ENCODE measurements at places on chromosomes 4 and X. TPM values are rescaled to one million over a fixed set of nuclear protein-coding genes. Genes with fewer than 3 reads are reported as not detected.
A peak's percentile ranks its signal among the peaks of the same experiment; 100 is the strongest.

GRCh38 chr4:122702939-122703338, 29.6 kb upstream of the BBS12 start:
- no peak for DNase-seq

GRCh38 chr4:3107691-3108121, 33.2 kb downstream of the HTT start:
- no peak for DNase-seq

DNA sequence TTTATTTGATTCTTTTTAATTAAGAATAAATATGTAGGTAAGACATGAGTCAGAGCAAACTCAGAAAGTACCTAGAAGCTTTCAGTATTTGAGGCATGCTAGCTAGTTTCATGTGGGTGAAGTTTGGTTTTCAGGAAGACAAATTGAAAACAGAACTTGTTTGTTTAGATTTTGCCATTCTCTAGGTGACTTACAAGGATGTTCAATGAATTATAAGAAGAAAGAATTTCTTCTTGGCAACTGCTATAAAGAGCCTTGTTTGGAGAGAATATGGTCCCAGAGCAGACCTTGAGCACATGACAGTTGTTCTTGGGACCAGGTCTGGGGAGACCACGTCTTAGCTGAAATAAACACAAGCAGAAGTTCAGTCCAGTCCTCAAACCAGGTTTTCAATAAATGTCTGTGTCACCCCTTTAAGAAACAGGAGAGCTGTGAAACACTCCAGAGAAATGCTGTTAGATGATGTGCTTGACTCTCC, 38.0 kb upstream of the IL21 start:
- DNase-seq = no peak

- no peak for DNase-seq
These were observed 5.6 kb downstream of the GPR78 start for GRCh38 chr4:8585721-8586212.

GRCh38 chrX:154135458-154136229, 8.4 kb upstream of the OPN1LW start:
- no peak for DNase-seq

- DNase-seq = no peak
These were observed 213.7 kb downstream of the FSTL5 start for GRCh38 chr4:161949946-161950725.

- no peak for DNase-seq
These were observed 180.5 kb downstream of the KLHL13 start for GRCh38 chrX:117936118-117936517.

DNA sequence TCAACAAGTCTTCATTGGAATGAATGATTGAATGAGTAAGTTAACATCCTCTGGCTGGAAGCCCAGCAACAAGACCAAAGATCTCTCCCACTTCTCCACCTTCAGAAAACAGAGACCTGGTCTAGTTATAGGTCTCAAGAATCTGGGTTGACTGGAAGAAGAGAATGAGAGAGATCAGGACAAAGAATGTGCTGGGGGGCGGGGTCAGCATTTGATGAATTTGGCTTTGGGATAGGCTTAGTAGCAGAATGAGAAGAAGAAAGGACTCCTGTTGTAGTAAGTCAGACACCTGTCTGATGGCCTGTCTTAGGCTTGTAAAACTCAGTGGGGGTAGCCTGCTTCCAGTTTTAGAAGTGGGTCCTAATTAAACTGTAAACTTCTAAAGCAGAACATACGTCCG, 51.0 kb downstream of the TRIM2 start:
- DNase-seq = no peak

- no peak for DNase-seq
These were observed 292.6 kb downstream of the FBXO8 start for GRCh38 chr4:173990869-173991210.

DNA sequence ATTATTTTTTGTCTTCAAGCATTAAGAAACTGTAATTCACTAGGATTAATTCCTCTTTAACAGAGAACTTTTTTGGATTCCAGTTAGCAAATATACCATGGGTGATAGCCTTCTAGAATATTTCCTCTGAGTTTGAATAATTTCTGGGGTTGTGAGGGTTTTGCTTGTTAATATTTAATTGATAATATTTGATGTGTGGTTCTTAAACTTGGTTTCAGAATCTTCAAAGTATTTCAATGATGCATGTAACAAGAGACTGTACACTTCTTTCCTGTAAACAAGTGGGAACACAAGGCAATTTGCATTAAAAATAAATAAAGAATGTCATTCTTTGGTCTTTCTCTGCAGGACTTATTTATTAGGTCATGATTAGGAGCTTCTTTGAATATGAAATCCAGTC, 9.5 kb upstream of the C4orf51 start:
- DNase-seq = no peak

DNA sequence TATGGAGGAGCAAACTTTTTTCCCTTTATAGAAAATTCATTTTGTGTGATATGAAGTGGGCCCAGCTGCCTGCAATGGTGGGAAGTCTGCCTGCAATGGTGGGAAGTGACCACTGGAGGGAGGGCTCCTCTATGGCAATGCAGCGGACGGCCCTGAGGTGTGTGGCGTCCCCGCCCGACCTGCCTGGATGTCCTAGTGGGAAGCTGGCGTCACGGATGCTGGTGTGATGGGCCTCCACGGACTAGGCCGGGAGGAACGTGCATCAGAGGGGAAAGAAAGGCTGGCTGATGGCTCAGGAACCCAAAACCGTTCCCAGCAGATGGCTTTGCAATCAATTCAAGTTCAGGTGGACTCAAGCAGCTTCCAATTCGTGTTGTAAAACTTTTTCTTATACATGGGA, 177.9 kb downstream of the AFAP1 start:
- peak; percentile 57 for DNase-seq

The PCDH18 gene
- not detected for polyA plus RNA-seq

The GNRHR gene
- polyA plus RNA-seq = not detected

The SORBS2 gene
- 0.11 TPM for polyA plus RNA-seq

The LRIT3 gene
- polyA plus RNA-seq = 0.08 TPM

The PGAM4 gene
- not detected for polyA plus RNA-seq

The MAP7D2 gene
- polyA plus RNA-seq = 10.1 TPM

The ERAS gene
- not detected for polyA plus RNA-seq

The TLR3 gene
- polyA plus RNA-seq = 0.16 TPM

The HS3ST1 gene
- 0.07 TPM for polyA plus RNA-seq

The MRFAP1 gene
- polyA plus RNA-seq = 294 TPM

The CDKL5 gene
- polyA plus RNA-seq = 5.4 TPM

The HPSE gene
- 0.72 TPM for polyA plus RNA-seq

The TBX22 gene
- not detected for polyA plus RNA-seq

The INTU gene
- 1.5 TPM for polyA plus RNA-seq

The SRPX2 gene
- 3.9 TPM for polyA plus RNA-seq

The PARM1 gene
- polyA plus RNA-seq = 0.40 TPM
